ENCODE measurements at places on chromosomes 16 and 17. TPM values are rescaled to one million over a fixed set of nuclear protein-coding genes. Genes with fewer than 3 reads are reported as not detected.
A peak's percentile ranks its signal among the peaks of the same experiment; 100 is the strongest.

The STRADA gene
- 55.9 TPM for total RNA-seq

The HEATR9 gene
- not detected for total RNA-seq

The SLFN14 gene
- total RNA-seq, result not detected

The ENPP7 gene
- not detected for total RNA-seq

The CLEC18A gene
- 3.1 TPM for total RNA-seq

The PFAS gene
- total RNA-seq, result 201 TPM

The DPEP1 gene
- 0.41 TPM for total RNA-seq

- no peak for DNase-seq
These were observed 60.9 kb downstream of the CYB5B start for GRCh38 chr16:69485361-69485760.

GRCh38 chr16:4520913-4521312 lies 17.7 kb downstream of the CDIP1 start:
- no peak for DNase-seq

GRCh38 chr16:10868596-10869469 lies 8.2 kb upstream of the CIITA start:
- DNase-seq, result no peak

GRCh38 chr17:78257810-78258322 lies 26.4 kb downstream of the TMEM235 start:
- DNase-seq, result no peak

DNA sequence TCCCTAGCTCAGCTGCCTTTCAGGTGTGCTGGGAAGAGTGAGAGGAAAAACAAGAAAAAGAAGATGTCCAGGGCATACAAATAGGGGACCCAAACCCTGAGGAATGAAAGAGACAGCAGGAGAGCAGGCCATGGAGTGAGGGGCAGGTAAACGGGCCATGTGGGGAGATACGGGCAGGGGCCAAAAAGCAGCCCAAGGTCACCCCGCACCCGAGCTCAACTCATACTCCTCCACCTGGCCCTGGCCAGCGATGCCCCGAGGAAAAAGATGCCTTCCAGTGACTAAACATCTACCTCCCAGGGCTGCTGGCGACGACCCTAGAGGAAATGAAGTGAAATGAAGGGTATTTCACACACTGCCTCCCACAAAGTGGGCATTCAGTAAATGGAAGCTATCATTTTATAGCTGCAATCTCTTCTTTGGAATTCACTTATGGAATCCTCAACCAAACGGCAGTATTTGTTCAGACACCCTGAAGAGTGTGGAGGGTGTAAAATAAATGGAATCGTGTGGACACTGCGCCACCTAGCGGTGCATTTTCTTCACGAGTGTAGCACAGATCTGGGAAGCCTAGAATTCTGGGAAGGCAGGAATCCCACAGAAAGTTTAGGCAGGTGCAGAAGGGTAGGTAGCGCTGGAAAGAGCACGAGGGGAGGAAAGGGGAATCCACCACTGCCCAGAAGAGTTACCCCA lies 14.9 kb downstream of the ELAC2 start:
- DNase-seq, result peak; percentile 88

DNA sequence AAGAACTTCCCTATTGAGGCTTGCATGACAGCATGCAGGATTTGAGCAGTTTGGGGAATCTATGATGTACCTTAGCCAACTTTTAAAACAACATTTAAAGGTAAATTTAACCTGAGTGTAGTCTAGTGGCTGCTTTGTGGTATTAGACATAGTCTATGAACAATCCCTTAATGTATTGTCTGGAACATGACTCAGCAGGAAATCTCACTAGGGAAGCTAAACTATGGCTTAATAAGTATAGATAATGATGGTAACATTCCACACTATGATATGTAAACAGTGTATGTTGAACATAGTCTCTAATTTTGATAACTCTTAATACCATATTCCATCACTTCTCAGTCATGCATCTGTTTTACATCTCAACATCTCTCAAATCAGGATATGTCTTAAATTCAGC lies 52.1 kb upstream of the SLC12A3 start:
- no peak for DNase-seq

GRCh38 chr16:55379371-55379770 lies 55.4 kb downstream of the IRX6 start:
- no peak for DNase-seq

- peak; percentile 99 for DNase-seq
These were observed 23.6 kb upstream of the FZD2 start for GRCh38 chr17:44533533-44534246.

DNA sequence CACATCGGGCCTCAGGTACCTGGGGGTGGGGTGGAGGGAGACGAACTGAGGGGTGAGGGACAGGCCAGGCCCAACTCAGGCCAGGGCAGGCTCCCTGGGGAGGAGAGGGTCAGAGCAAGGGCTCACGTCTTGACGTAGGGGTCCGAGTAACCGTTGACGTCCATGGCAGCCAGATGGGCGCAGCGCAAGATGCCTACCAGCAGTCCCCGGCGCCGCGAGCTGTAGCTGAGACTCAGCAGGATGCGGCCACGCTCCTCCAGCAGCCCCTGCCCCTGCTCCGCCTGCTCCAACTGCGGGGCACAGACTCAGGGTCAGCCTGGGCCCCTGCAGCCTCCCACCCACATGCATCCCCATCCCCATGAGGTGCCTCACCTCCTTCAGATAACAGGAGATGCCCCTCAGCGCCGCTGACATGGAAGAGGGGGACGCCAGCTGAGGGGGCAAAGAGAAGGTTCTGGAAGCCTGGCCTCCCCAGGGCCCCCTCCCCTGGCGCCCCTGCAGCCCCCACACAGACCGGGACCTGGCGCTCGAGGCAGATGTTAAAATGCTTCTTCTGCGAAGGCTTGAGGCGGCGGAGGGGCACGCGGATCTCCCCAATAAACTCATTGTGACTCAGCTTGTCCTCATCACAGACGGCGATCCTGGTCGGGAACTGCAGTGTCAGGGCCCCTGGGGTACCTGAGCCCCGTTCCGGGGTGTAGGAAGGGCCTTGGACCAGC lies 4.0 kb downstream of the DOC2A start:
- DNase-seq, result no peak
